Right renal cortex interstitium (tissue), 3 donors: ENCODE measurements at places on chromosomes 3 and 15. TPM values are rescaled to one million over a fixed set of nuclear protein-coding genes. Genes with fewer than 3 reads are reported as not detected.

GRCh38 chr15:94414916-94415315, 183.6 kb downstream of the MCTP2 start:
- no peak for DNase-seq

TRIM71 gene
- 7.4 TPM for polyA plus RNA-seq

DPPA2 gene
- polyA plus RNA-seq = 1.4 TPM

GP9 gene
- 0.92 TPM for polyA plus RNA-seq

OXNAD1 gene
- polyA plus RNA-seq = 18.2 TPM
